ENCODE measurements at places on chromosomes 7 and 10. TPM values are rescaled to one million over a fixed set of nuclear protein-coding genes. Genes with fewer than 3 reads are reported as not detected.

C7orf33 gene
- not detected for polyA plus RNA-seq

NUDT1 gene
- polyA plus RNA-seq = 63.0 TPM

NPTX2 gene
- not detected for polyA plus RNA-seq

AGAP6 gene
- 2.0 TPM for polyA plus RNA-seq

CYP2C8 gene
- not detected for polyA plus RNA-seq

KLHDC10 gene
- polyA plus RNA-seq = 0.99 TPM

GTF2I gene
- 82.0 TPM for polyA plus RNA-seq

ZNF488 gene
- not detected for polyA plus RNA-seq

PANK1 gene
- 0.66 TPM for polyA plus RNA-seq

BAMBI gene
- 0.23 TPM for polyA plus RNA-seq

GRCh38 chr10:30091136-30091535 lies 31.8 kb upstream of the JCAD start:
- DNase-seq = no peak

DNA sequence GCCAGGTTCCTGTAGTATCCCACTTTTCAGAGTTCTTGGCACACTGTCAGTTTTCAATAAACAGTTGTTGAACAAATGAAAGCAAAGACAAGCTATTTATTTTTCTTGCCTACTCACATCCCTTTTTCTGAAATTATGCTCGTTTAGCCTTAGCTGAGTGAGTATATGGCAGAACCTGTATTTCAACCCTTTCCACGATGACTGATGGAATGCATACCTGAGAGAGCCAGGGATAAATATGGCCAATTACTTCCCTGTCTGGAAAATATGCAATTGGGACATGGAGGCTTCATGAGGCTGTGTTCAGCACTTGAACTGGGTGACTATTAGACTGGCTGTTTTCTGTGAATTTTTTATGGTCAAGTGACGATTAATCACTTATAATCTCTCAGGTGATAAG lies 144.5 kb upstream of the POT1 start:
- no peak for DNase-seq

DNA sequence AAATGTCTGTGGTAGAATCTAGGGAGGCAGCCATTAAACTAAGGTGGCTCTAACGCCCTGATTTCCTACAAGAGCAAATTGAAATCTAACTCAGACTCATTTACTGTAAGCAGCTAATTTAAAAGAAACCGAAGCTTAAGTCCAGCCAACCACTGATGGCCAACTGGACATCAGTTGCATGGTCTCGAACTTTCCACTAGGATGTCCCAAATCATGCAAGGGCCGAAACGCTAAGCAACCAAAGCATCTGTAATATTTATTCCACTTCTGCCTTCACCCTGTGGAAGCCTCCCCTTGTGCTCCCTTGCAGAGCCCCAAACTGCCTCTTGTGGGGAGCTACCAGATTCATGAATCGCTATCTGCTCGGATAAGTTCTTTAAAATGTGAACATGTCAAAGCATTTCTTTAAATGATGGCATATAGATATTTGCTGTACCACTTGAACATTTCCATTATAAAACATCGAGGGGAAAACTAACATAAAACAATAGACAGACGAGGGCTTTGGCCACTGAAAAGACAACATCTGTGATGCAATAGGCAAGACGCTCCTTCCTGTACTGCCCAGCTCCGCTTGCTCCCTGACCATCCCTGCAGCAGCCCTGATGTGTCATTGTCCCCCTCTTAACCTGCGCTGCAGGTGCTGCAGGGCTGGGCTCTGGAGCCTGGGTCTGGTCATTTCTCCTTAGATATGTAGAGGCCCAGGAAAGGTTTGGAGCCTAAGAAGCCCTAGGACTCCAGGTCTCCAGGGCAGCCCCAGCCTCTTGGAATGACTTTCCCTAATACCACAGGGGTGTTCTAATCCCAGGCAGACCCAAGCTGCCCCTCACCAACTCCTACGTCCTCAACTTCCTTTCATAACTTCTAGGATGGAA lies 2.9 kb upstream of the RBP3 start:
- no peak for DNase-seq

- no peak for DNase-seq
Measured at GRCh38 chr7:145497911-145498525, 618.6 kb upstream of the CNTNAP2 start.

DNA sequence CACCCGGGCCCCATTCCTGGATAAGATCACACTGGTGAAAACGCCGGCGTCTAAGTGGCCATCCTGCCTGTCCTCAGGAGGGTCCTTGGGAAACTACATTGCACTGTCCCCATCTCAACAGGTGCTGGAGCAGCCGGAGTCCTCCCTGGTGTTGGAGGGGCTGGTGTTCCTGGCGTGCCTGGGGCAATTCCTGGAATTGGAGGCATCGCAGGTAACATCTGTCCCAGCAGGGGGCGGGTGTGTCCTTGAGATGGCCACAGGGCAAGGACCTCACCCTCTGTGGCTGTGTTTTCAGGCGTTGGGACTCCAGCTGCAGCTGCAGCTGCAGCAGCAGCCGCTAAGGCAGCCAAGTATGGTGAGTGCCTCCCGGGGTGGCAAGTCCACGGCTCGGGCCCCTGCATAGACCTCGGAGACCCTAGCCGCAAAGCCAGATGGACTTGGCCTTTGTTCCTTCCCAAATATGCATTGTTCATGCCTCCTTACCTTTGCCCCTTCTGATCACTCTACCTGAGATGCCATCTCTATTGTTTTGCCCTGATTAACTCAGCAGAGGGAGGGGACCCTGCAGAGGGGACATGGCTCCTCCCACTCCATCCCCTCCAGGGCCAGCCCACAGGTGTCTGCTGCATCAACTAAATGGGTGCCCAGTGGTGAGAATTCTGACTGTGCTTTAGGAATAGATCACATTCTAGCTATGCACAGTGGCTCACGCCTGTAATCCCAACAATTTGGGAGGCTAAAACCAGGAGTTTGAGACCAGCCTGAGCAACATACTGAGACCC lies 23.8 kb downstream of the ELN start:
- peak; percentile 16 for DNase-seq

GRCh38 chr7:28245123-28245878 lies 64.7 kb upstream of the JAZF1 start:
- no peak for DNase-seq

GRCh38 chr7:80249619-80250295 lies 115.1 kb downstream of the GNAI1 start:
- DNase-seq = no peak

GRCh38 chr10:97975598-97975997 lies 54.8 kb downstream of the CRTAC1 start:
- no peak for DNase-seq

DNA sequence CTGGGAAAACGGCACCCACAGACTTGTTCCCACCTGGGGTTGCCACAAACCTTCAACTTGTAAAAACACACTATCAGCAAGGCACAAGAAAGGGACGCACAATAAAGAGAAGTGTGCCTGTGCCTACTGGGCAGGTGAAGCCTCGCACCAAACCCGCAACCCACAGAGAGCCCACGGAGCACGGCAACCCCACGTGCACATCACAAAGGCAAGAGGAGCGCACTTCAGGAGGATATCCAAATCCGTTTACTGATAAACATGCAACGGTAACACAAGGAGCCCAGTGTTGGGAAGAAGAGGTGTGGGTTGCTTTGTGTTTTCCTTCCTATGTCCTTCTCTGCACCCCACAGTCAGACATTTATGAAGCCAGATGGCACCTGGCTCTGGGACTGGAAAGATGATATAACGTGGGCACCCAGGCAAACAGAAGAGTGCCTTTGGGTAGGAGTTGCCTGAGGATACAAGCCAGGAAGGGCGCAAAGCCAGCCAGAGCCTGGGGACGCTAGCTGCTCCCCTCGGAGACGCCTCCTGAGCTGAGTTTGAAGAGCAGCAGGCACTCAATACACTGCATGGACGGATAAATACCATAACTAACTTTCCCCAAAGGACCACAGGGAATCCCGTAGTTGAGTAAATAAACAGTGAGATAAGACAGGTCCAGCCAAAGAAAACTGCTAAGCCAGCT lies 41.6 kb downstream of the TCERG1L start:
- DNase-seq = no peak

GRCh38 chr10:85919491-85920021 lies 447.0 kb downstream of the GRID1 start:
- DNase-seq = no peak

- DNase-seq = no peak
Measured at GRCh38 chr10:127405221-127405620, 143.9 kb upstream of the NPS start.

Data from immature natural killer cell (primary cell).